ENCODE measurements at places on chromosomes 12 and 14. TPM values are rescaled to one million over a fixed set of nuclear protein-coding genes. Genes with fewer than 3 reads are reported as not detected.

DNA sequence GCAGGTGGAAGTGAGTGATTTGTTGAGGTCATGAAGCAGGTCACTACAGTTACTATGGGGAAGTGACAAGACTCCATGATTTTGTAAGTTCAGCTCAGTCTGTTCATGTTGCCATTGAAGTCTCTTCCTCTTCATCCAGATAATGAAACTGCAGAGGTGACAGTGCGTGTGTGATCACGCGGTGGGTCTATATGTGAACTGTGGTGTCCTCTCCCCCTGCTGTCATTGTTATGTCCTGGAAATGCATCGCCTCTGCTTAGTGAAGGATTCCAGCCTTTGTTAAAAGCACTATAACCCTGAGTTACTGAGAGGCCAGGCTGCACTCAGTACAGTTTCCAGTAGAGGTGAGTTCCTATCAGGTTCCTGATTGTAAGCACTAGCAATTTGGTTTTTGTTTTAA is 216.2 kb upstream of the RMST start:
- DNase-seq, result no peak

GRCh38 chr12:98319716-98320425 is 195.5 kb upstream of the TMPO start:
- DNase-seq, result no peak

DNA sequence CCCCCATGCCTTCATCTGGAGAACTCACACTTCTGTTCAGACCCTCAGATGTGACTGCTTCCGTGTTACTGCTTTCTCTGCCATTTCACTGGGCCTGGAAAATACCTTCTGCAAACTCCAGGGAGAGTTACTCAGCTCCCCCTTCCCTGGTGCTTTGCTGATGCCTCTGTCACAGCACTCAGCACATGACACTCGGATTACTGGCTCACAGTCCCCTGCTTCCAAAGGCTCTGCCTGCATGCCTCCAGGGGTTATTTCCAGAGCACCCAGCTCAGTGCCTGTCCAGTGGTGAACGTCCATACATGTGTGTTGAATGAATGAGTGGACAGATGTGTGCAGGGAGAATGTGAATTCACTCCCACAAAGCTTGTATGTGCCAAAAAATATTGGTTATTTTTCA is 237.2 kb upstream of the FKBP4 start:
- DNase-seq, result no peak

The FBRSL1 gene
- 76.1 TPM for total RNA-seq

DNA sequence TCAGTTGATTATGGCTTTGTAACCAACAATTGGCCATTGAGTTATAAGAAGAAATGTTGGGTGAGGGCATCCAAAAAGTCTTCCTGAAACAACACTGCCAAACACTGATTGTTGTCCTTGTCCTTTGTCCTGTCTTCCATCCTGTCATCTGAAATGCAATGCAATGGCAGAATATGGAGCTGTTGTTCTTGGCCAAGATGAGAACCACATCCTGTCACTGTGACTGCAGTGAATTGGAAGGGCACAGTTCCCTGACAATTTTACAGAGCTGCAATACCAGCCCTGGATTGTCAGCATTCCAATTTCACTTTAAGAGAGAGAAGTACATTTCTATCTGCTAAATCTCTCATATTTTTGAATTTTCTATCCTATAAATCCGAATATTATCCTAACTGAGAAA is 613.3 kb downstream of the FLRT2 start:
- DNase-seq, result no peak

The MIP gene
- not detected for total RNA-seq

GRCh38 chr12:131167334-131167733 is 213.6 kb downstream of the ADGRD1 start:
- no peak for DNase-seq

DNA sequence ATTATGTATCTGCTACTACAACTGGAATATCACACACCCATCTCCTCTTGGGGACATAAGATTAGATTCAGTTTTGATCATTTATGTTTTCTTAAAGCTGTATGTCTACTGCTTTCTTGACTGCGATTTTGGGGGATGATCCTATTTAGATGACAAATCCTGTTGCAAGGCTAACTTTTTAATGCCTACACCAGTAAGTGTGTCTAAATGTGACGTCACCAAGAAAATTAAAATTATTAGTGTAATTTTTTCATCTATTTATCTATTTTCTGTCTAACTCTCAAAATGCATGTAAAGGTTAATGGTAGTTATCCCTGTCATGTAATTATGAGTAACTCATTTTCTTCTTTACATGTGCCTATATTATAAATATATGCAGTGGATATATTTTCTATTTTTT is 170.9 kb upstream of the PPFIA2 start:
- no peak for DNase-seq

GRCh38 chr14:68786491-68787091 is 6.3 kb downstream of the ZFP36L1 start:
- DNase-seq, result peak; percentile 53

GRCh38 chr12:768434-768833 is 16.1 kb downstream of the WNK1 start:
- DNase-seq, result no peak

- no peak for DNase-seq
Measured at GRCh38 chr12:43883748-43884147, 47.9 kb downstream of the TMEM117 start.

DNA sequence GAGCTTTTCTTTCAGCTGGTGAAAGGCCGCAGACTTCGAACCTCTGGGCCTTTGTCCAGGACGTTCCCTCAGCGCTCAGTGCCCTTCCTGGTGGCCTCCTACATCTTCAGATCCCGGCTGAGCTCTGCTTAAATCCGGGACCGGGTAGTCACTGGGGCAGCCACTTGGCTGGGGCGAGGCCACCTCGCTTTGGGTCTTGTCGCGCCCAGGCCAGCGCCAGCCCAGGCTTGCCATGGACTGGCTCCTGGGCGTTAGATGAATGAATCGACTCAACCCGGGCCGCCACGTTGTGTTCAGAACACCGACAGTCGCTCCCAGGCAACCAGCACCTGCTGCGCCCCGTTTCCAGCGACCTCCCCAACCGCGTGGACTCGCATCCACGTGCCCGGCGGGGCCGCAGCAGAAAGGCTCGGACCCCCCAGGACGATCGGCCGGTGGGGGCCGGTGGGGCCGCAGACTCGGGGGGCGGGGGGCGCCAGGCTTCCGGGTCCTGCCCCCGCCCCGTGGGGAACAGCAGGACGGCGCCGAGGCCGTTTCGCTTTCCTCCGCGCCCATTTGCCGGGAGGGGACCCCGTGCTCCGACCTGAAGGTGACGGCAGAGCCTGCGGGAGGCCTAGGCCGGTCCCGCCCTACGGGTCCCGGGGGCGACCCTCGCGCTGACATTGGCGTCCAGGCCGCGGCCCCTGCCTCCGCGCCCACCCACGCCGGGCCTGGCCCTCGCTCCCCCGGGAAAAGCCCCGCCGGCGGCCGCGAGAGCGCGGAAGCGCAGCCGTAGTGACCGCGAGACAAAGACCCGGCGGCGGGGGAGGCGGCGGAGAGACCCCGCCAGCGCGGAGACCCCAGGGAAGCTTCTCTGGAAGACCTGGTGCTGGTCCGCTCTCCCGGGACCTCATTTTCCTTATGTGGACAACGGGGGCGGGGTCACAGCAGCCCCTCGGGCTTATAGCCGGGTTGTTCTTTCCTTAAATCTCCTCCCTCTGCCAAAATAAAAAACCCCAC is 37.3 kb upstream of the RCOR1 start:
- no peak for DNase-seq

DNA sequence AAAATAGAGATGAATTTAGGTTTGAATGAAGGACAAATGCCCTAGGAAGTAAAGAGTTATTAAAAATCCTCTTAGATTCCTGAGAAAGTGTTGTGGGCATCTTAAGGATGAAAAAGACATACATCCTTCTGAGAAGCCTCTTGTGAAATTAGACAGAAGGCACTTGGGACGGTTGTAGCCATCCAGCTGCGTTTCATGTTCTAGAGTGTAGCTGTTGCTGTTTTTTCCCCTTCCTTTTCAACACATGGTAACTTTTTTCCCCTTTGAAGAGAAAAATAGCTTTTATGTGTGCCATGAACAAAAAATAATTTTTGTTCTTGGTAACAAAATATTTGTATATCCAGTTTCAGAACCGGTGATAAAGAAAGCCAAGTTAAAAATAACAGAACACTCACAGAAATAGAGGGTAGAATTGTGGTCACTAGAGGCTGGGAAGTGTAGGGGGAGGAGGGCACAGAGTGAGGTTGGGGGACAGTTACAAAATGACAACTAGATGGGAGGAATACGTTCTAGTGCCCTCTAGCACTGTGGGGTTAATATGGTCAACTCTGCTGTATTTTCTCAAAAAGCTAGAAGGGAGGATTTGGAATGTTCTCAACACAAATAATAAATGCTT is 58.4 kb downstream of the PTHLH start:
- no peak for DNase-seq

DNA sequence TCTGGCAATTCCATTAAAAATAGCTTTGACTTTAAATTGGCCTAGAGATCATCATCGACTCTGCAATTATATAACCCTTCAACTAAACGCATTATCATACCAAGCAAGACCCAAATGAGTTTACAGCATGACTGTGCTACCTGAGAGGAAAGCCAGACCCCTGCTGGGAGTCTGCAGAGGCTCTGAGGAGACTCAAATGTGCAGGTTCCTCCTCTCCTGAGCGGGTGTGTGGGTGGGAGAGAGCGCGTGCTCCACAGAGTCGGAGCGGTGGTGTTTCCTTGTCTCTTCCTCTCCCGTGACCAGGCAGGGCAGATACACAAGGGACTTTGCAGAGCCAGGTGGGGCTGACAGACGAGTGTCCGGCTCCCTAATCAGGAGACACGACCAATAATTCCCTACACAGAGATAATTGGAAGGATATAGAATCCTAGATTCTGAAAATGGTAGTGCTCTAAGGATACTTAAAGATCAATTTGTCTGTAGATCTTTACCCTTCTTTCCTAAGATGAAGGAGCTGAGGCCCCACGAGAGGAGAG is 74.1 kb downstream of the SLC8A3 start:
- no peak for DNase-seq

- DNase-seq, result no peak
Measured at GRCh38 chr12:40832668-40833067, 140.4 kb downstream of the CNTN1 start.

DNA sequence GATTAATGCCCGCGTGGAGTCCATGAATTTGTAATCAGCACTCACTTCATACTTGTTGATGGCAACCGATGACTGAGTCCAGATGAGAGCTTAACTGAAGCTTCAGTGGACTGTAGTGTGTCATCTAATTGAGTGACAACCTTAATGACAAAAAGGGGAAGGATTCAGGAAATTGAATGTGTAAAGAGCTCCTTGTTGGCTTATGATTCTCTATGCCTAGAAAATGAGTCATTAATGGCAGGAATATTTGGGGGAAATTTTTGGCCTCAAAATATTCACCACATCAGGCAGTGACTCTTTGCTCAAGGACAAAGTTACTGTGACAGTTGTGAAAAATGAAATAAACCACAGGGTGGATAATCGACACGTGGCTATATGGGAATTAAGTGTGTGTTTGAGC is 55.3 kb upstream of the STON2 start:
- DNase-seq, result no peak

DNA sequence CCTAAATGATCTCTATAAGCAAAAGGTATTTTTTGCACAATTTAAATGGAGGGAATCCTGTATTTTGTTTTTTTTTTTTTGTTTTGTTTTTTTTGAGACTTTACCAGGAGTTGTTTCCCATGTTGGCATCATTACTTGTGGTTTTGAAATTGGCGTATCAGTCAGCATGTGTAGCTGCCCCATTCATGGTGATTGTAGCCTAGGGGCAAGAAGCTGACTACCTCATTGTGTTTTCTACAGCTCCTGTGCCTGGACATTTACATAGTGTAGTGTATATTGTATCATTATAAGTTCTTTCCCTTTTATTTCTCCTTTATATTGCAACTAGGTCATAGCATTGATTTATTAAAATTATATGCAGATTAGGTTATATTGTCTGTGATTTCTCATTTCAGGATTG is 24.5 kb downstream of the SAMD4A start:
- peak; percentile 44 for DNase-seq

- DNase-seq, result no peak
Measured at GRCh38 chr14:50139192-50139591, 22.8 kb upstream of the VCPKMT start.

The OTX2 gene
- total RNA-seq, result not detected

DNA sequence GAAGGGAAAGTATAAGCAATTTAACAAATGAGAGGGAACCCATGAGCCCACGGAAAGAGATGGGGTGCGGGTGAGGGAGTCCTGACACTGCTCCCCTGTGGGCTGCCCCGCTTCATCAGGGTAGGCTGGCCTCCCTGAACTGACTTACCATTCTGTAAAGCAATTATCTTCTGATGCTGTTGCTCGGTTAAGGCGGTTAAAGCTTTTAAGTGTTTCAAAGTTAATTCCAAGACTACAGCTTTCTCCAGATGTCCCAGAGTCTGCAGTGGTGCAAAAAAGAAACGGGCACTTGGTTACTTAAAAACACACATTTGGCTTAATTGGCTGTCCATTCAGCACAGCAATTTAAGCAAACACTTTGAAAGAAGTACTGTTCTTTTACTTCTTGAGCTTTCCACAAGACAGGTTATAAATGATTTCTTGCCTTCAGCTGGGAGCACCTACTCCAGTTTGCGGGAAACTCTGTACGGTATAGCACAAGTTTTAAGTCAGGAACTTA is 1.3 kb downstream of the BHLHE41 start:
- no peak for DNase-seq

DNA sequence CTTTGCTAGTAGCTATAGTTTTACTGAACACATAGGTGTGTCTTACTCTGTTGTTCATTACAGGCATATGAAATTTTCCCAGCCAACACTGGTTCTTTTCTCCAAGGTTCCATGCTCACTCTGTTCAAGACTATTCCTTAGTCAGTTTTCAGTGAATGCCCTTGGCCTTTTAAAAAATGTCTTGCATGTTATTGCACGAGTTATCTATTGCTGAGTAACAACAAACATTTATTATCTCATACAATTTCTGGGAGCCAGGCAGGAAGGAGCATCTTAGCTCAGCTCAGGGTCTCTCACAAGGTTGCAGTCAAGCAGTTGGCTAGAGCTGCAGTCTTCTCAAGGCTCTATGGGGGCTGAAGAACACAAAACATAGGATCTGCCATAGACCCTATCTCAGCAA is 223.5 kb downstream of the BTG1 start:
- DNase-seq, result no peak

- no peak for DNase-seq
Measured at GRCh38 chr12:131782061-131782460, 46.1 kb upstream of the MMP17 start.

DNA sequence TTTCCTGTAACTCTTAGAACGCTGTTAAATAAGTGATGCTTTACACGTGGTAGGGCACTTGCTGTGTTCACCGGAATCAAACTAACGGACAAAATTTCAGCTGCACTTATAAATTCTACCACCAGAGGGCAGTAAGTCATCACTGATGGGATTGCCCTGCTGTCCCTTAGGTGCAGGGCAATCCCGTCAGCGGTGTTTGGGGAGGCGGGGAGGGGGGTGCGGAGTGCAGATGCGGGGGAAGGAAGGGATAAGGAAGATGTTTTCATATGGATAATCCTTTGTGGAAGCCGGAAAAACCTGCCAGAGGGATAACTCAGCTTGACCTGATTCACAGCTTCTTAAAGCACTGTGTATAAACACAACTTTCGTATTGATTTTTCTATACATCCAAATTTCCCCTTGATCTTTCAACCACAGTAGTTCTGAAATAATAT is 21.7 kb upstream of the SLC10A1 start:
- peak; percentile 53 for DNase-seq

The CMTM5 gene
- total RNA-seq, result not detected
